ENCODE measurements at places on chromosomes 3 and 15. TPM values are rescaled to one million over a fixed set of nuclear protein-coding genes. Genes with fewer than 3 reads are reported as not detected.

- no peaks in the 10 kb centered on the region for H3K4me1 ChIP-seq
- no peak overlapping the region for H3K4me3 ChIP-seq
- no peak for DNase-seq
- H3K36me3 ChIP-seq, result no peaks in the 10 kb centered on the region
- H3K27me3 ChIP-seq, result no peaks in the 10 kb centered on the region
Measured at GRCh38 chr3:55128225-55128823, 200.5 kb upstream of the LRTM1 start.

DNA sequence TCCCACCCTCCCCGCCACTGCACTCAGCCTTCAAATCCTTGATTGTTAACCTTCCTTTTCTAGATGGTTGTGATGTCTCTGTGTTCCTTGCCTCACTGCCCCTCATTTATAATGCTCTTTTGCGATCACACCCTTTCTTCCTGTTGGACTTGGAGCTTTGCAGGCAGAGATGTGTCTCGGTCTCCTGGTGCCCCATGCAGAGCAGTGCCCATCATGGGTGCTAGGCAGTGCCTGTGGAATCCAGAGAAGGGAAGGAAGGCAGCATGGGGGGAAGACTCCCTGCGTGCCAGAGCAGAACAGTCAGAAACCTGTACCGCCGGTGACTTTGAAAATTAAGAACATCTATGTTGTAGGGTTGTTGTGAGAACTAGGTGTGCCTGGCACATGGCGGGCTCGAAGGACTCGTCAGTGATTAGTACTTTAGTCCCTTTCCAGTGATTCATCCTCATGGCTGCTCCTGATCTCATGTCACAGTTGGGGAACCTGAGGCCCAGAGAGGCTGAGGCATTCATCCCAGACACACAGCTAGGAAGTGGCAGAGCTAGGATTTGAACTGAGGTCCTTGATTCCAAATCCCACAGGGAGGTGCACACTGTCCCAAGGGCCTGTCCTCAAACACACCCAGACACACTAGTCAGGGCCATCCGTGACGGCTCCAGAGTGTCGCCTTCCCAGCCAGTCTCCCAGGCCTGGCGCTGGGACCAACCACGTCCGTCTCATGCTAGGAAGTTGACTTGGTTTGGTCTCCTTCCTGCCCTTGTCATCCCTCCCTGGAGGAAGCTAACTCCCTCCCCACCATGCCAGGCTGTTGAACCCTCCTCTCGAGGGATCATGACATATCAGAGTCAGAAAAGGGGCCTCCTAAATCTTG lies 58.3 kb downstream of the SMAD6 start:
- DNase-seq, result no peak
- H3K27ac ChIP-seq, result no peak overlapping the region
- H3K4me1 ChIP-seq, result no peaks in the 10 kb centered on the region
- H3K4me3 ChIP-seq, result no peak overlapping the region
- no peaks in the 10 kb centered on the region for H3K36me3 ChIP-seq

- H3K27me3 ChIP-seq, result no peaks in the 10 kb centered on the region
- no peak for DNase-seq
- no peaks in the 10 kb centered on the region for H3K36me3 ChIP-seq
- no peak overlapping the region for H3K4me3 ChIP-seq
Measured at GRCh38 chr15:71224024-71224423, 108.8 kb downstream of the THSD4 start.

GRCh38 chr3:149555927-149556326 lies 81.4 kb downstream of the TM4SF4 start:
- H3K4me1 ChIP-seq, result peaks cover 7% of the 10 kb centered on the region
- no peak overlapping the region for H3K27ac ChIP-seq
- H3K36me3 ChIP-seq, result no peaks in the 10 kb centered on the region

The PLA2G4E gene
- not detected for total RNA-seq

DNA sequence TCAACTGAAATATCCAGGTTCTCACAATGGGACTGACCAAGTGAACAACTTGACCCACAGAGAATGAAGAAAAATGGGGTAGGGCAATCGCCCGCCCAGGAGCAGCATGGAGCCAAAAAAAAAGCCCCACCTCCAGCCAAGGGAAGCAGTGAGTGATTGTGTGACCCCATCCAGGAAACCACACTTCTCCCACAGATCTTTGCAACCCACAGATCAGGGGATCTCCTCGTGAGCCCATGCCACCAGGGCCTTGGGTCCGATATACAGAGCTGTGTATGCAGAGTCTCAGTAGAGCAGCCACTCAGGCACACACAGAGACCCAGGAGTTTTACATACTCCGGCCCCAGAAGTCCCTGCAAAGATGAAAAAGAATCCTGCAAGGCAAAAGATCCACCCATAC lies 35.7 kb downstream of the PYGO1 start:
- no peak overlapping the region for H3K4me3 ChIP-seq
- no peaks in the 10 kb centered on the region for H3K27me3 ChIP-seq
- H3K27ac ChIP-seq, result no peak overlapping the region
- DNase-seq, result no peak
- no peaks in the 10 kb centered on the region for H3K36me3 ChIP-seq
- H3K4me1 ChIP-seq, result peaks cover 2% of the 10 kb centered on the region

DNA sequence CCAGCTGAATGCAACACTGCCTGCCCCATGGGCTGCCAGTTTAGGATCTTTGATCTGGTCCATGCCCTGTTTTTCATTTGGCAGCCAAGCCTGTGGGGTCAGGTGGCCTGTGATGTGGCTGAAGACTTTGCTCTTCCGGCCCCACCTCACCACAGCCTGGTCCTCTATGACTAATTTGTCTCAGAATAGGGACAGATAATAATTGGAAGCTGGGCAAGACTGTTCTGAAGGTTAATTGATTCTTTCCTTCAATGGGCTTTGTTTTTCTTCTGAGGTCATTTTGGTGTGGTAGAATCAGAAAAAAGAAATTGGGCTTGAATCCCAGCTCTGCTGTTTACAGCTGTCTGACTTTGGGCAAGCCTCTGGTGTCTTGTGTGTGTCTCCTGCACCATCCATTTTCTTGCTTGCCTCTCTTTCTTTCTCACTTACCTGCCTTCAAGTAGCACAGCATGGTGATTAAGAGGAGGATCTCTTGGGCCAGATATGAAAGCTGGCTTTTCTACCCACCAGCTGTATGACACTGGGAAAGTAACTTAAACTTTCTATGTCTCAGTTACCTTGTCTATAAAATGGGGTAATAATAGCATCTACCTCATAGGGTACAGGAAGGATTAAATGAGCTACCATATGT lies 24.2 kb downstream of the ABHD2 start:
- DNase-seq, result no peak
- H3K4me1 ChIP-seq, result peaks cover 19% of the 10 kb centered on the region
- no peak overlapping the region for H3K27ac ChIP-seq
- no peak overlapping the region for H3K4me3 ChIP-seq
- H3K27me3 ChIP-seq, result peaks cover 1% of the 10 kb centered on the region

DNA sequence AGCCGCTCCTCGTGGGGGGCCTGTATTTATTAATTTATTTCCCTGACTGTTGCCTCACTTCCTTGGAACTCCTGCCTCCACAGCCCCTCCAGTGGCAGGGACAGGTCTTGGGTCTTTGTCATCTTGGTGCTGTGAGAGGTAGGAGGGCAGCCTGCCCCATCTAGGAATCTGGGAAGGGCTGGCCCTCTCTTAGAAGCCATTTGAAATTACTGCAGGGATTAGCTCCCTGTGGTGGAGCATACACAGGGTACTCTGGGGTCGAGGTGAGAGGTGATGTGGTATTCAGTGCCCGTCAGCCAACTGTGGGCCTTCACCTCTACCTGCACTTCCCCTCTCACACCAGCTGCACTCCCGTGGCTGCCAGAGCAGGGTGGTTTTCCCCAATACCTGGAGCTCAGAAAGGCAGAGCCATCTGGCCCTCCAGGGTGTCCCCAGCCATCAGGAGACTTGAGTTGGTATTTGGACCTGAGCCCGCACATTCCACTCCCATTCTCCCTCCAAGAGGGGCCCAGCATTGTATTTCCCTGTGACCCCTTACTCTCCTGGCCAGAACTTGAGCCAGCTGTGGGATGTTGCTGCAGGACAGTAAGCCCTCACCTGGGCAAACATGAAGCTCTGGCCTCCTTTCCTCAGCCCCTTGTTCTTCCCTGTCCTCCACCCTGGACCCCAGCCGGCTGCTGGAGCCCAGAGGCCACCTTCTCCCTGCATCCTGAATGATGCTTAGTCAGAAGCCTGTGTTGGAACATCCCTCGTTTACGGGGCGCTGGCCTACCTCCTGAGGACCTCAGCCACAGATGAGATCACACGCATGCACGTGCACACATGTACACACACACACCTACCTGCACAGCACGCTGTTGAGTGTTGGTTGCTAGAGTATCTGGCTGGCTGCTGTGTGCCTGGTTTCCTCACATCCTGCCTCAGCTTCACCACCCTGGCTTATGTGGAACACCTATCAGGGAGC lies 2.0 kb upstream of the JMJD7 start:
- peaks cover 3% of the 10 kb centered on the region for H3K4me1 ChIP-seq
- no peak overlapping the region for H3K27ac ChIP-seq
- no peaks in the 10 kb centered on the region for H3K36me3 ChIP-seq
- DNase-seq, result no peak
- no peak overlapping the region for H3K4me3 ChIP-seq

DNA sequence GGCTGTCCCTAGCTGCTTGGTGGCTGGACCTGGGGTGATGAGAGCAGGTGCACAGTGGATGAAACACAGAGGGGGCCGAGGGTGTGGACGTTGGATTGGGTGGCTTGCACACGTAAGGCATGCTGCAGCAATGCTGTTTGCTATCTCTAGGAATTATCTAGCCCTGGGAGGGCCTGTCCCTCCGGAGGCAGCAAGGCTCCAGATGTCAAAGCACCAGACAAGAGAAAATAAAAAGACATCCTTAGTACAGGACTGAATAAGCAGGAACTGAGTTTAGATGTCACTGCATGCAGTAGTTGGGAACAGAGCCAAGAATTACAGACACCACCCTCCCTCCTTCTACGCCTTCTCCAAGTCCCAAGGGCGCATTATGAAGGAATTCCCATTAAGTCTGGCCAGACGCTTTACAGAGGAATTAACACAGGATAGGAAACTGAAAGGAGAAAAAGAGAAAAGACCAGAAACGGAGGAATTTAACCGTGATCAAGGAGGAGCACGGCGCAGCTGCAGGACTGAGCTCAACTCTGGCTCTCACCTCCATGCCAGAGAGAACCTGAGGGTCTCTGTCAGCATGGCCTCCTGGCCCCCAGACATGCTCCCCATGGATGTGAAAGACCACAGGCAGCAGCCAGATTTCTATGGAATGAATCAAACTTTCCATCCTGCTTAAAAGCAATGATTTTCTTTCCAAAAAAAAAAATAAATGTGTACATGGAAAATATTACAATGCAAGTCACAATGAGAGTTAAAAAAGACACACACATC lies 13.8 kb downstream of the ATP10A start:
- no peak for DNase-seq
- no peak overlapping the region for H3K4me3 ChIP-seq
- H3K27ac ChIP-seq, result no peak overlapping the region
- H3K36me3 ChIP-seq, result no peaks in the 10 kb centered on the region

- H3K4me1 ChIP-seq, result no peaks in the 10 kb centered on the region
- H3K36me3 ChIP-seq, result no peaks in the 10 kb centered on the region
- no peak overlapping the region for H3K4me3 ChIP-seq
- H3K27me3 ChIP-seq, result no peaks in the 10 kb centered on the region
Measured at GRCh38 chr3:87771337-87772192, 287.2 kb downstream of the CGGBP1 start.

The CFAP100 gene
- not detected for total RNA-seq

- no peaks in the 10 kb centered on the region for H3K27me3 ChIP-seq
- no peak overlapping the region for H3K27ac ChIP-seq
- no peaks in the 10 kb centered on the region for H3K36me3 ChIP-seq
- no peak for DNase-seq
- no peak overlapping the region for H3K4me3 ChIP-seq
Measured at GRCh38 chr3:66179793-66180192, 41.0 kb upstream of the SLC25A26 start.

DNA sequence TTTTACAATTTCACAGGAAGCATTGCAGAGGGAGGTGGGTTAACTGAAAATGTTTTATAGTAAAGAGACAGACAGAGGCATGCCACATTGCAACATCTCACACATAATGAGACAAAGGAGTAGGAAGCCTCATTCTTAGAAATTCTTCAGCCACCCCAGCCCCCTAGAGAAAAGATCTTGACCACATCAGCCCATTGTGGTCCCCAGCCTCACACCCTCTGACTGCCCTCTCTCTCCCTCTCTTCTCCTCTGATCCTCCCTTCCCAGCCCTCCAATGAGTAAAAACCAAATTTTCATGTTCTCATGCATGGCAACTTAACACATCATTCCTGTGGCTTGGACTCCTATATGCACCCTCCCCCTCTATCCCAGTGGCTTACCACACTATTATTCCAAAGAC lies 174.1 kb downstream of the UACA start:
- DNase-seq, result no peak
- no peaks in the 10 kb centered on the region for H3K36me3 ChIP-seq
- peaks cover 4% of the 10 kb centered on the region for H3K4me1 ChIP-seq
- no peak overlapping the region for H3K4me3 ChIP-seq

- no peaks in the 10 kb centered on the region for H3K36me3 ChIP-seq
- no peak for DNase-seq
- no peak overlapping the region for H3K4me3 ChIP-seq
- H3K27ac ChIP-seq, result no peak overlapping the region
- H3K27me3 ChIP-seq, result no peaks in the 10 kb centered on the region
- no peaks in the 10 kb centered on the region for H3K4me1 ChIP-seq
Measured at GRCh38 chr15:91688811-91689210, 164.7 kb upstream of the SLCO3A1 start.

GRCh38 chr3:192844836-192845525 lies 72.7 kb downstream of the MB21D2 start:
- no peaks in the 10 kb centered on the region for H3K27me3 ChIP-seq
- no peak overlapping the region for H3K27ac ChIP-seq
- no peaks in the 10 kb centered on the region for H3K36me3 ChIP-seq
- DNase-seq, result no peak
- no peak overlapping the region for H3K4me3 ChIP-seq
- H3K4me1 ChIP-seq, result 0 out of 2 replicates have a peak, but pooled peaks cover 5% of the 10 kb centered on the region

The TICRR gene
- total RNA-seq, result 37.3 TPM

DNA sequence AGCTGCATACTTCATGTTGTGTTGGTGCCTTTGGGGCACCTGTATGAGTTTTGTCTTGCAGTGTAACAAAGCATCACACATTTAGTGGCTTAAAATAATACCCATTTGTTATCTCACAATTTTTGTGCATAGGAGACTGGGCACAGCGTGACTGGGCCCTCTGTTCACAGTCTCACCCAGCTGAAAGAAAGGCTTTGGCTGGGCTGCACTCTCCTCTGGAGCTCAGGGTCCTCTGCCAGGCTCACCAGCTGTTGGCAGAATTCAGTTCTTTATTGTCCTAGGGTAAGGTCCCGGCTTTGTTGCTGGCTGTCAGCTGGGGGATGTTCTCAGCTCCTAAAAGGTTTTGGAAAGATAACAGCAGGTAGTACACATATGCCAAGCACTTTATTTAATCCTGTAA lies 263.3 kb downstream of the CLSTN2 start:
- no peaks in the 10 kb centered on the region for H3K36me3 ChIP-seq
- no peak overlapping the region for H3K4me3 ChIP-seq
- H3K27me3 ChIP-seq, result peaks cover 2% of the 10 kb centered on the region

DNA sequence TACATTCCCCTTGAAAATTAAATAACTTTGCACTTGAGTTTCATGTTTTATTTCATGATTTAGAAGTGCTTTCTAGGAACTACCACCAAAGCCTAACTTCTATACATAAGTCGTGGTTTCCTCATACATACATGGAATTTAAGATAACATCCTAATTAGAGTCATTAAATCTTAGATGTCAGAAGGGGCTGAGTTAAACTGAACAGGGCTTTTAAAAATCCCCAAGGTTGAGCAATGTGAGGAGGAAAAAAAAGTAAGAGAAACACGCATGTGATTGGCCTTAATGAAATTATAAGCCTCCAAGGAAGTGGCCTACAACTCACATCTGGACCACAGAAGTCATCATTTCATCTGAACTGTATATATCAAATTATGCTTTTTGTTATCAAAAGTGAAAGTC lies 303.1 kb upstream of the SEMA6D start:
- no peaks in the 10 kb centered on the region for H3K36me3 ChIP-seq
- DNase-seq, result no peak
- H3K27ac ChIP-seq, result no peak overlapping the region
